ENCODE measurements at places on chromosomes 11 and 22.

GRCh38 chr11:120516461-120517389 is 5.2 kb downstream of the GRIK4 start:
- ATAC-seq: no peak

DNA sequence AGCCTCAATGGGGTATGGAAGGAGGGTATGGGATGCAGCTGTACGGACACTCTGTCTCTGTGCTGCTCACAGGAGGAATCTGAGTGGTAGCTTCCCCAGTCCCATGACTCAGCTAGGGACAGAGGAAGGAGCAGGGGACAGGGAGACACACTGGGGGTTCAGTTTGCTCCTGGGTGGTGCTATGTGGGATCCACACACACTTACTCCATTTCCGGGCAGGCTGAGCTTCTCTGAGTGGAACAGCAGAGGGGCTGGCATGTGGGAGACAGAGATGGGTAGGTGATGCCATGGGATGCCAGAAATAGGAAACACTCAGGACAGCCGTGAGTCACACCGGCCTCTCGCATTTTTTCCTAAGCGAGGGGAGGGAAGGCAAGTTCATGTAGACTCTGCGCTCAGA is 59.2 kb upstream of the KIRREL3 start:
- no peak for ATAC-seq

GRCh38 chr11:31262761-31263160 is 106.8 kb downstream of the DCDC1 start:
- no peak for ATAC-seq

DNA sequence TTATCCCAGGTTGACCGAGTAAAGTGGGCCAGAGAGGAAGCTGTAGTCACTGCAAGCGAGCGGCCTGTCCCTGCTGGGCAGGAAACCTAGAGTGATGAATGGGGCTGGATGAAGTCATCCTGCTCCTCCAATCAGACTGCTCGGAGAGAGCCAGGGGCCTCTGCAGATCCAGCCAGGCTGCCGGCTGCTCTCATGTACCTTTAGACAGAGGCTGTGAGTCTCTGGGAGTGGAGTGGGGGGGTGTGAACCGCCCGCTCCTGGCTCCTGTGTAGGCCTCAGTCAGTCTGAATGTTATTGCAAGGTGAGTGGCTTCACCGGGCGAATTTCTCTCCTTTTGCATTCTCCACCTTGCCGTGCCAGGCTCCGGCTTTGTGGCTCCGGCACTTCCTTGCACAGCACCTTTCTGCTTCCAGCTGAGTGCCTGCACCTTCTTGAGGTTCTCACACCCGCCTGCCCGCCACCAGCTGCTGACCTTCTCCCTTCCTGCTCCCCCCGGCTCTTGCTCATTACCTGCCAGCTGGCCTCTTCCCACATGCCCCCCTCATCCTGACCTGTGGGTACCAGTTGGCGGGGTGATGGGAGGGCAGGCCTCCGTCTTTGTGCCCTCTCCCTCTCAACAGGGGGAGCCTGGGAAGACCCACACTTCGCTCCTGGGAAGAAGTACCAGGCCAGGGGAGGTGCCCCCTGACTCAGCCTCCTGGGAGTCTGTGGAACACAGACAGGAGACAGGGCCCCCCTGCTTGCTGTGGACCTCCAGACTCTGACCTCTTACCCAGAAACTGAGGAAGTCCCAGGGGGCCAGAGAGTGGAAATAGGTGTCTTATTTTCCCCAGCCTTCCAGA is 79.9 kb downstream of the GRAMD1B start:
- ATAC-seq: peak; percentile 4

All from esophagus mucosa (tissue), 1 donor.